ENCODE measurements at places on chromosomes 11 and 22.

DNA sequence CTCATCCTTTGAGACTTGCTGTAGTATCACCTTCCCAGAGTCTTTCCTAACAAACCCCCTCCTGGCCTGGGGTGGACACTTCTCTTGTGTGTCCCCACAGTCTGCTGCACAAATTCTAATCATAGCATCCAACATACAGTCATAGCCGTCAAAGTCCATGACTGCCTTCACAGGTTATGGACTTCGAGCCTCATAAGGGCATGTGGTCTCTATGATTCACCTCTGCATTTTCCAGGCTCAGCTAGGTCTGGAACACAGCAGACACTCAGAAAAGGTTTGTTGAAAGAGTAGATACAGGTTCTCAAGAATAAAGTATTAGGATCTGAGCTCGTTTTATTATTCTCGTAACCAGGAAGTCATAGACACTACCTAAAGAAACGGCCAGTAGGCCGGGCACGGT, 13.2 kb upstream of the SCUBE2 start:
- no peak for DNase-seq

GRCh38 chr11:48141475-48142122, 75.0 kb upstream of the OR4B1 start:
- DNase-seq, result no peak

DNA sequence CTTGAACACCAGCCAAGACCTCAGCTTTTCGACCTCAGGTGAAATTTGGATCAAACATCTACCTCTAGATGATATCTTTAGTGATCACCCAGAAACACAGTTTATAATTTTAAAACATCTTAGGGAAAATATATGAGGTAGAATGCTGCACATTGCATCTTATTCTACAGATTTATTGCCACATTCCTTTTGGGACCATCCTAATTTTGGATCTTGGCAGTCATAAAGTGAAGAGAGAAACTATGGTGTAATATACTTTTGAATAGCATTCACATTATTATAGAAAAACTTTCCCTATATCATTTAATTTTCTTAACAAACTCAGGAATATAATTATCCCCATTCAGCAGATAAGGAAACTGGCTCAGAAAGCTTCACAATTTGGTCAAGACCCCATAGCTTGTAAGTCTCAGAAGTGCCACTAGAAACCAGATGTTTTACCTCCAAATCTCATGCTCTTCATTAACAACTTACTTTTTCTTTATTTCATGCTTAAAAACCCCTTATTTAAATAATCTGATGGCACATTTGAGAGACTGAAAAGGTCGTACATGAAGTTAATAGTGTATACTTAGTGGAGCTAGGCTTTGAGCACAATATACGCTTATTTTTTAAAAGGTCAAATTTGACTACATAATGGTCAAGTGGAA, 199.2 kb upstream of the CTSC start:
- no peak for DNase-seq

GRCh38 chr11:118114266-118114665, 27.5 kb upstream of the SMIM35 start:
- no peak for DNase-seq

DNA sequence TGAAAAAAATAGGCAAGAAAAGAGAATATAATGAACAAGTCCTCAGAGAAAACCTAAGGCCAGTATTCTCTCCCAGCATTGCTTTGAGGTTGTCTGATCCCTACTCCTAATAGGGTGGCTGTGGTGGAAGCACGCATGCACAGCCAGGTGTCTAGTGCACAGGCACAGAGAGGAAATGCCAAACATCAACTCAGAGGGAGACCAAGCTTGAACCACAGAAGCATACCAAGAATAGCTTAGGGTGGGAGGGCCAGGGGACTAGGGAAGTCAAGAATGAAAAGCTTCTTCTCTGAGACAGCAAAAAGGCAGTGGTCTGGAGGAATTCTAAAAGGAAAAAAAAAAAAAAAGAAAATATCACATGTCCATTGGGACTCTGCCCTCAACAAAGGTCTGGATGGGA, 244.1 kb upstream of the API5 start:
- no peak for DNase-seq

DNA sequence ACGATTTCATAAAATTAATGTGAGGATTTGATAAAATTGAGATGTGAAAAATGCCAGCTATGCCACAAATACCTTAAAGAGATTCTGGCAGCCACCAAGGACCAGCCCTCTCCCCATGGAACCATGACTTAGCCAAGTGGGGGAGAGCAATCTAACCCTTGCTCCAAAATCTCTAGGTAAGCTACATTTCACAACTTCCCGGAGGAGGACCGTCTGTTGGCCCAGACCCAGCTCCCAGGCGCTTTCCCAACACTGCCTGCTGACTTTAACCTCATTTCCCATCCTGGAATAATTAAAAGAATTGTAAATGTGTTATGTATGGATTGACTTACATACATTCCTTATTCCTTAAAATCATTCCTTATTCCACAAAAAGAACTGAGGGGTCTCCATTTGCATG, 47.5 kb upstream of the TENM4 start:
- DNase-seq, result peak; percentile 28

DNA sequence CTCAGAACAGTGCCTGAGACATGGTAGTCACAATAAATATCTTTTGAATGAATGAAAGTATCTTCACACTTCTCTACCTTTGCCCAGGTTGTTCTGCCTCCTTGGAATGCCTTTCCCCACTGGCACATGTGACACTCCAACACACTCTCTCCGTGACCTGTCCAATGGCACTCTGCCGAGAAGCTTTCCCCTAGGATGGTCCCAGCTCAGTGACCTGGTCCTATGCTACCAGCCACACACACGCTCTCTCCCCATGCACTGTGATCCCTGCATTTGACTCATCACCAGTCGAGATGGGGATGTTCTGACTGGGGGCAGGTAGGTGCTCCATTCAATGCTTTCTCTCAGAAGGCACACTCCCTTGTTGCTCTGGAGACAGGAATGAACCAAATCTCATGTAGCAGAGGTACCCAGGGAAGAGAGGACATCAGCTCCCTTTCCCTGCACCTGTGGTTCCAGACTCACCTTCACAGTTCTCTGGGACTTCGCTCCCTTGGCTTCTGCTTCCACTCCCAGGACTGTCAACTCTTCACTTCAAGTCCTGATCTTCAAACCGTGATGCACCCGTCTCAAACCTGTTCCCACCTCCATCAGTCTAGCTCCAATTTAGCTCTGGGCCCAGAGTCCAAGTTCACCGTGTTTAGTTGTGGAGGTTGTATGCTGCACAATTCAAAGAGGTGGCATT, 30.7 kb upstream of the LMO1 start:
- DNase-seq, result no peak

DNA sequence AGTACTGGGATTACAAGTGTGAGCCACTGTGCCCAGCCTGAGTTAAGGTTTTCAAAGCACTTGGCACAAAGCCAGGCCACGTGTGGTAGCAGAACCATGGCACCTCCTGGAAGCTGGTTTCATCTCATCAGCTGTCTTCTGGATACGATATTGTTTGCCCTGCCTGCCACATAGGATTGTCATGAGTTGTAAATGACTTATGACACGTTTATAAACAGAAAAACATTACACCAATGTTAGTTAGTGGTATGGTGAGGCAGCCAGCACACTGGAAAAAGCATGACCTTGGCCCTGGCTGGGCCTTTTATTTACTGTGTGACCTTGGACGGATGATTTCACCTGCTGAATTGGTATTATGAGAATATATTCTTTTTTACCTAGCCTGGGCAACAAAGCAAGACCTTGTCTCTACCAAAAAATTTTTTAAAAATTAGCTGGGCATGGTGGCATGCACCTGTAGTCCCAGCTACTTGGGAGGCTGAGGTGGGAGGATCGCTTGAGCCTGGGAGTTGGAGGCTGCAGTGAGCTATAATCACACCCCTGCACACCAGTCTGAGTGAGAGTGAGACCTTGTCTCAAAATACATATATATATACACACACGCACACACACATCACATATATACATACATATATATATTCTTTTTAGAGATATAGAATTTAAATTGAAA, 24.0 kb upstream of the MYH9 start:
- DNase-seq, result no peak

DNA sequence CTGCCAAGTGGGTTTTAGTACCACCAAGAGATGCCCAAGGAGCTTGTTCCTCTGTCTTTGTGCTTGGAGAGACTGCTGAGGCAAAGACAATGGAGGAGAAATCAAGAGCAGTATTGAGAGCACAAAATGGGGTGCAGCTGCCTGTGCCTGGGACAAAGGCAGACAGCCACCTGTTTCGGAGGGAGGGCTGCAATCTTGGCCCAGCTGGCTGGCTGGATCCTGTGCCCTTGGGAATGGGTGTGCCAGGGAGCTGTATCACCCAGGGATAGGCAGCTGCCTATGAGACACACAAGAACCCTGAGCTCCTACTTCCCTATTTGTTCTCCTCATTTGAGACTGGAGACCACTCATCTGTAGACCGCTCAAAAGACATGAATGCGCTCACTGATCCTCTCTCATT, 23.3 kb upstream of the CHRM4 start:
- DNase-seq, result no peak
